Panc1 (cell line): ENCODE measurements at places on chromosomes 13 and 19.

- DNase-seq, result no peak
Observed at GRCh38 chr19:53507523-53508442, 30.2 kb upstream of the ZNF331 start.

DNA sequence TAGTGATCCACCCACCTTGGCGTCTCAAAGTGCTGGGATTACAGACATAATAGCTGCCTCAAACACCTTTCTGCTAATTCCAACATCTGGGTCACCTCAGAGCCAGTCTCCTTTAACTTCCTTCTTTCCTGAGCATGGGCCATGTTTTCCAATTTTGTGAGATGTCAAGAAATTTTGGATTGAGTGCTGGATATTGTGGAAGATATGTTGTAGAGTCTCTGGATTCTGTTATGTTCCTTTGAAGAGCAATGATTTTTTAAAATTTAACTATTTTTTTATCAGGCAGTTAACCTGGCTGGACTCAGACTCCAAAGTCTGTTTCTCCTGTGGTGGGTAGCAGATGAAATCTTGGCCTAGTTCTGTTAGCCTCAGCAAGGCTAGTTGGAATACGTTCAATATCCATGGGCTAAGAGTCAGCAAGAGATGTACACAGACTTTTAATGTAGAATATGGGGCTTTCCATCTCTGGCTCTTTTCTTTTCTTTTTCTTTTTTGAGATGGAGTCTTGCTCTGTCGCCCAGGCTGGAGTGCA lies 22.0 kb downstream of the CERS4 start:
- DNase-seq, result no peak

DNA sequence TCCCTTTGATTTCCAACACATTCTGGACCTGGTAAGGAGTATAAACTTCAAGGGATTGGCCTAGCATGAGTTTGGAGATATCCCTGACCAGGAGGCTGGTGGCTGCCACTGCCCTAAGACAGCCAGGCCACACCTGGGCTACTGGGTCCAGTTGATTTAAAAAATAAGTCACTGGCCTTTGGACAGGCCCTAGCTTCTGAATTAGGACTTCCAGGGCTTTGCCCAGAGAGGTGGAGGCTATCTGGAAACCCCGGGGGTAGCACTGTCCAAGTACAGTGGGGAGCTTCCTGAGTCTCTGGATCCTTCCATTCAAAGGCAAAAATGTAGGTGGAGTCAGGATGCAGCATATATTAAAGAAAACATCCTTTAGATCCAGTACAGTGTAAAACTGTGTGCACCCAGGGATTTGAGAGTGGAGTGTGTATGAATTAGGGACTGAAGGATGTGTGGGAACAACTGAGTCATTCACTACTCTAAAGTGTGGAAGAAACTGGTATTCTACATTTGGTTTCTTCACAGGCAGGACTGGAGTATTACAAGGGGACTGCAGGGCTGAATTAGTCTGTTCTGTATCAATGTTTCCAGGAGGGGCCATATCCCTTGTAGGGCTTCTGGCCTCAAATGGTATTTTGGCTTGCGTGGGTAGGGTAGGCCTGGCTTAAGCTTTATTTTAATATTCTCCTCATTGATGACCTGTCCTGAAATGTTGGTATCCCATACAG lies 14.8 kb upstream of the FCGBP start:
- no peak for DNase-seq

GRCh38 chr13:50214514-50214913 lies 199.3 kb downstream of the KCNRG start:
- DNase-seq, result no peak

DNA sequence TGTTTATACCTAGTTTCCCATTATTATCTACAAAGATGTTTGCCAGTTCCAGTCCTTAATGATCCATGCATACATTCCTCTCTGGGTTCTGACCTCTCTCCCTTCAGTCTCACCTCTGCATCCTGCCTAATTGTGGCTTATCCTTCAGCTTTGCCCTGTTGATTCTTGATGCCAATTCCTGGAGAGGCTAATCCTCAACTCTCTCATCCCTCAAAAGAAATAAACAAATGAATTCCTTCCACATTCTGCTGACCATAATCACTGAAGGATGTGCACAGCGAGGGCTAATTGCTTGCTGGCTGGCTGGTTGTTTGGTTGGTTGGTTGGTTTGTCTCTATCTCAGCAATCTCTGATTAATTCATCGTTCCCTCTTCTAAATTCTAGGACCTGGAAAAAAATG lies 113.8 kb downstream of the IRS2 start:
- no peak for DNase-seq

- DNase-seq, result no peak
Observed at GRCh38 chr13:74620308-74620707, 486.1 kb upstream of the KLF12 start.

- no peak for DNase-seq
Observed at GRCh38 chr13:40438022-40438680, 228.3 kb downstream of the FOXO1 start.

- DNase-seq, result peak; percentile 75
Observed at GRCh38 chr19:58330458-58330857, 3.7 kb downstream of the ZSCAN22 start.

DNA sequence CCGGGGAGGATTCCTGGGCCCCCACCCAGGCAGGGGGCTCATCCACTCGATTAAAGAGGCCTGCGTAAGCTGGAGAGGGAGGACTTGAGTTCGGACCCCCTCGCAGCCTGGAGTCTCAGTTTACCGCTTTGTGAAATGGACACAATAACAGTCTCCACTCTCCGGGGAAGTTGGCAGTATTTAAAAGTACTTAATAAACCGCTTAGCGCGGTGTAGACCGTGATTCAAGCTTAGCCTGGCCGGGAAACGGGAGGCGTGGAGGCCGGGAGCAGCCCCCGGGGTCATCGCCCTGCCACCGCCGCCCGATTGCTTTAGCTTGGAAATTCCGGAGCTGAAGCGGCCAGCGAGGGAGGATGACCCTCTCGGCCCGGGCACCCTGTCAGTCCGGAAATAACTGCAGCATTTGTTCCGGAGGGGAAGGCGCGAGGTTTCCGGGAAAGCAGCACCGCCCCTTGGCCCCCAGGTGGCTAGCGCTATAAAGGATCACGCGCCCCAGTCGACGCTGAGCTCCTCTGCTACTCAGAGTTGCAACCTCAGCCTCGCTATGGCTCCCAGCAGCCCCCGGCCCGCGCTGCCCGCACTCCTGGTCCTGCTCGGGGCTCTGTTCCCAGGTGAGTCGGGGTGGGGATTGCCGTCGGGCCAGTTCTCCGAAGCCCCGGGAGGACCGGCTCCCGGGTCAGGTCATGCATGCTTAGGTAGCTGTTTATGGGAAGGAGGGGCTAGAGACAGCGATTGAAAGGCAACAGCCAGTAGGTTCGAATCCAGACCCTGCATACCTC lies at the start of gene ICAM1:
TSS of gene ICAM1 (plus strand) at position 505 of the 779 bp plus-strand sequence. CDS start at position 545, 40 bp downstream.
- DNase-seq, result no peak

DNA sequence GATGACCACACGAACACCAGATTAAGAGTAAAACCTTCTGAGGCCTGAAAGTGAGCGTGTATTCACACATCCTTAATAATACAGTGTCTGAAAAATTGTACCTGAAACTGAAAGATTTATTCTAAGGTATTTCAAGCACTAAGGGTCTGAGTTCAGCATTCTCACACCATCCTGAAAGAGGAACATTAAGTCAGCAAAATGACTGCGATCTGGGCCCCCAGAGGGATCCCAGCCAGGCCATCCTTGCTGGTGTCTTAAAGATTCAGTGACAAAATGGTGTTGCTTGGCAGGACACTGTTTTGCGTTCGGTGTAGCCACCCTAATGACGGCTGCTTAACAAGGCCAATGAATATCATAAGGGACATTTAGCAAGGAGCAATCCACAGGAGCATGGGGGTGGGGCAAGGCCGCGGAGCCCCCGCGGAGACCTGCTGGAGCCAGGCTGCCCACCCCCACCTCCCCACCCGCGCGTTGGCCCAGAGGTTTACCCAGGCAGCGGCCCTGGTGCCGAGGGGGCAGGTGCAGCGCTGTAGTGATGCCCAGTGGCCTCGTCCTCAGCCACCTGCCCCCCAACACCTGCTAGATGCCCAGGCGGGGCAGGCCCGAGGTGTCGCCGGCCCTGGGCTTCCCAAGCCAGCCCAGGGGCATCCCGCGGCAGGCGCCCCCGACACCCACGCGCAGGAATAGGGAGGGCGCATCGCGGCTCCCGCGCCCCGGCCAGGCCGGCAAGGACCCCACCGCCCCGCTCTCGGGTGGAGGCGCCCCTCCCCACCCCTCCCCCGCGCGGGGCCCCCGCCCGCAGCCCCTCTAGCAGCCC lies 742 bp downstream of the NALCN start:
- no peak for DNase-seq

DNA sequence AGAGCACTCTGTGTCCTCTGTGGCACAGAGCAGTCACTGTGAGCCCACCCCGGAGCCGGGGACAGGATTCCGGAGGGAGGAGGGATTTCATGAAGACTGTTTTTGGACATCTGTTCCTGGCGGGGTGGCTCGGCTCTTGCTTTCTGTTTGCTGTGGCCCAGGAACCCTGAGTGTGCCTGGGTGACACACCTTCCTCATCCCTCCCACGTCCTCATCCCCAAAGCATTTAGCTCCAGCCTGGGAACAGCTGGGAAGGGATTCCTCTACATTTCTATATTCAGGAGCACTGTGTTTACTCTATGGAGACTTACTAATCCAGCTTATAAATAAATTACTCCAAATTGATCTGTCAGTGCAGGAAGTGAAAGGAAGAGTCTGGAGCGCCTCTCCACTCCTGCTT lies 97.8 kb upstream of the UBL3 start:
- no peak for DNase-seq

GRCh38 chr19:19531951-19532805 lies 3.5 kb downstream of the YJEFN3 start:
- no peak for DNase-seq

GRCh38 chr13:49864509-49864908 lies 71.6 kb downstream of the SPRYD7 start:
- DNase-seq, result no peak

DNA sequence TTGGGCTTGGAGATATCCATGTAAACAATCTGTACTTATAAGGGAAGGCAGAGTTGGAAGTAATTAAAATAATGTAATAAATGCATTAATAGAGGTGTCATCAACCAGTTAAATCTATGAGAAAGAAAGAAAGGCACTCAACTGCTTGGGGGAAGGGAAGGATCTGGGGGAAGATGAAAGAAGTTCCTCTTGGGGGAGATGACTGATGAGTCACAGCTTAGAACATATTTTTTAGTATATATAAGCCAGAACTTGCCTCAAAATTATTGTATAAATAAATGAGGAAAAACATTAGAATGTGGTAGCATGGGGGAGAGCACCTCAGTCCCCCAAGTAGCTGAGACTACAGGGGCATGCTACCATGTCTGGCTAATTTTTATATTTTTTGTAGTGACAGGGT lies 205.8 kb downstream of the GGACT start:
- DNase-seq, result no peak

GRCh38 chr19:15467734-15468214 lies 3.4 kb upstream of the RASAL3 start:
- no peak for DNase-seq

GRCh38 chr13:29877456-29878078 lies 27.1 kb upstream of the UBL3 start:
- no peak for DNase-seq

GRCh38 chr19:10144361-10144760 lies 24.7 kb upstream of the EIF3G start:
- DNase-seq, result no peak

GRCh38 chr13:98707281-98707999 lies 45.0 kb downstream of the SLC15A1 start:
- no peak for DNase-seq

DNA sequence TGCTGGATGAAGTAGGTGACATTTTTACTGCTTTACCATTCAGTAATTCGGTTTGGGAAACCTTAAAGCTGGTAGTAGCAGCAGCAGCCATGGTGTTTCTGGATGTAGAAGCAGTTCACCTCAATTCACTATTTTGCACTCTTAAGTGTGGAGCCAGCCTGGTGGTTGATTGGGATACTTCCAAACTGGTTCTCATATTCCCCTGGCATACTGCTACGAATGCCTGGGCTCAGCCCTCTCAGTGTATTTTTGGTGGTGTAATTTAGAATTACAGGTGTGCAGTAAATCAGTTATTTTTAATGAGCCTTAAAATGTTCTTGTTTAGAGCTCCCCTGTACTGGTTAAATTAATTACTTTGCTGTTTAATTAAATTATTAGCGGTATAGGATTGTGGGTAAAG lies 12.4 kb downstream of the HNRNPM start:
- DNase-seq, result no peak

- DNase-seq, result no peak
Observed at GRCh38 chr19:31648347-31648746, 299.1 kb upstream of the TSHZ3 start.

GRCh38 chr13:110868720-110869119 lies 46.1 kb downstream of the ANKRD10 start:
- no peak for DNase-seq

DNA sequence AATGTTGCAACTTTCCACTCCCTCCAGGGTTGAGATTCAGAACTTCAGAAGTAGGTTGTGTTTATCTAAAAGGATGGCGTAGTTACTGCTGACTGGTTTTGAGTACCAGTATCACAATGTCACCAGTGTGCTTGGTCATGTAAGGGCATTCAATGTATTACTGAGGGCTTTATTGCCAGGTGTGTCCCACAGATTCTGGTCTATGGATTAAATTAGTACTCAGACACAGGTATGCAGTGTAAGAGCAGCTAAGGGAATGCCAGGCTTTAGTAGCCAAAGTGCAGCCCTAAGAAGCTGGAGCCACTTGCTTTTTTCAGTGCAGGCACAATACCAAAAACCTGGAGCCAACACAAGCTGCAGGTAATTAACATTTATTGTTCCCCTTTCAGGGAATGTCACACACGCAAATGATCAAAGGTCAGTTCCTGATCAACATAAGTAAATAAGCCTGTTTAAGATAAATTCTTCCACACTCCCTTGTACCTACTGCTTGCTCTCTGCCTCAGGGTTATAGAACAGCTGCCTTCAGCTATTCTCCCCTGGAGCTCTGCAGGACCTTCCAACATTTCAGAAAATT lies 130.1 kb upstream of the ZNF91 start:
- no peak for DNase-seq

DNA sequence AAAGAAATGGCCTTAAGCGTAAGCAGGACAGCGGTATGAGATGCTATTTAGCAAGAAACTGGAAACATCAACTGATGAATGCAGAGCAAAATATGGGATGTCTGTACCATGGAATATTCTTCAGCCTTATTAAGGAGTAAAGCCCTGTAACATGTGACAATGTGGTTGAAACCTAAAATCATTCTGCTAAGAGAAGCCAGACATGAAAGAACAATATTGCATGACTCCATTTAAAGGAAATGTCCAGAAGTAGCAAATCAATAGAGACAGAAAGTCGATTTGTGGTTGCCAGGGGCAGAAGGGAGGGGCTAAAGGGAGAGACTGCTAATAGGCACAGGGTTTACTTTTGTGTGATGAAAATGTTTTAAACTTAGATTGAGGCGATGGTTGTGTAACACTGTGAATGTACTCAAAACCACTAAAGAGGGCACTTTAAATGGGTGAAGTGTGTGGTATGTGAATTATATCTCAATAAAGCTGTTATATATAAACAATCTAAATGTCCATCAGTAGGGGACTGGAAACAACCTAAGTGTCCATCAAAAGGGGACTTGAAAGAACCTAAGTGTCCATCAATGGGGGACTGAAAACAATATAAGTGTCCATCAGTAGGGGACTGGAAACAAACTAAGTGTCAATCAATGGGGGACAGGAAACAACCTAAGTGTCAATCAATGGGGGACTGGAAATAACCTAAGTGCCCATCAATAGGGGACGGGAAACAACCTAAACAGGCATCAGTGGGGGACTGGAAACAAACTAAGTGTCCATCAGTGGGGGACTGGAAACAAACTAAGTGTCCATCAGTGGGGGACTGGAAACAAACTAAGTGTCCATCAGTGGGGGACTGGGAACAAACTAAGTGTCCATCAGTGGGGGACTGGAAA lies 45.4 kb downstream of the CCL25 start:
- no peak for DNase-seq

- DNase-seq, result no peak
Observed at GRCh38 chr19:3413796-3414327, 47.5 kb downstream of the NFIC start.
